ENCODE measurements at places on chromosomes 5 and 9.

DNA sequence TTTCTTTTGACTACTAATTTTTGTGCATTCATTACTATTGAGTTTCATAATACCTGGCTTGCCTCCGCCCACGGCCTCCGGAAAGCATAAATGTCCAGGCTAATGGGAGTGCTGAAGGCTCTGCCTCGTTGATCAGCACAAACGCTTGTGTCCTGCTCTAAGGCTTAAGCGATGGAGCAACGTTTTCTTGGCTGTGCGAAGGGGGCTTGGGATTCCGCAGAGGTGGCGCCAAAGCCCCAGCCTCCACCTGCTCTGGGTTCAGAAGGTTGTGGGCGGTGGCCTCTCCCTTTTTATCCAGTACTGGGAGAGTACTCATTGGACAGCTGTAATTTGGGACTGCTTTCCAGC, 19.7 kb downstream of the ANXA2R start:
- DNase-seq = no peak

DNA sequence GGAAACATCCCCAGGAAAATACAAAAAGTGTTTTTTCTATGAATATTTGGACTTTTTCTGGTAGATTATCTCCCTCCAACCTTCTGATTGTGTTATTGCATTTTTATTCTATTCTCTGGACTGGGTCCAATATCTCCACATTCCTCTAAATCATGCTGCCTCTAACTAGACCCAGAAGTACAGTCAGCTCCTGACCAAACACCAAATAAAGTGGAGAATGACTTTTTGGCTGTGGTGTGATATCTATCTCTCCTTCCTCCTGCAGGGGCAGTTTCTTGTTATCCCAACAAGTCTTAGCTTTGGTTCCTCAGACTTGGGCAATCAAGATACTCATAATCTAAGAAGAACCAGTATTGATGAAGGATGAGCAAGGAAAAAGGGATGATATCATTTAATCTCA, 3.2 kb upstream of the RAI14 start:
- no peak for DNase-seq

DNA sequence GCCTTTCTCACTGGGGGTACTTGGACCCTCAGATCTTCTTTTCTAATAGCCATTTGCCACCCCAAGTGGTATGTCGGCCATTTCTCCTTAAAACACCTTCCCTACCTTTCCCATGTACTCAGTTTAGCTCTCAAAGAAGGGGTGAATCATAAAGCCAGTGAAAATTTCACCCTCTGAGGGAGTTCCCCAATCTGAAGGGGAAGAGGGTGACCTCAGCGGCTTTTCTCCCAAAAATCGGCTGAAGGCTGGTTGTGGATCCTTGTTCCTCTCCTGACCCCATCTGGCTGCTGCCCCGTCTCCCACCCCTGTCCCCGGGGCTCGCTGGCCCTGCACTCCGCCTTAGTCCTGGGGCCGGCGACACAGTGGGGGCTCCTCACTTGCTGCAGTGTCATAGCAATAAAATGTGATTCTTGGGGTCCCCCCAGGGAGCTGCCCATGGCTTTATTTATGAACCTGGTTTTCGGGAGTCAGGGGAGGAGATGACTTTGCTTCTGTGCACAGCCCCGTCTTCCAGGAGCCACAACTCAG, 17.3 kb upstream of the LTC4S start:
- no peak for DNase-seq

GRCh38 chr5:65050826-65051498, 282.2 kb downstream of the CWC27 start:
- DNase-seq = no peak

DNA sequence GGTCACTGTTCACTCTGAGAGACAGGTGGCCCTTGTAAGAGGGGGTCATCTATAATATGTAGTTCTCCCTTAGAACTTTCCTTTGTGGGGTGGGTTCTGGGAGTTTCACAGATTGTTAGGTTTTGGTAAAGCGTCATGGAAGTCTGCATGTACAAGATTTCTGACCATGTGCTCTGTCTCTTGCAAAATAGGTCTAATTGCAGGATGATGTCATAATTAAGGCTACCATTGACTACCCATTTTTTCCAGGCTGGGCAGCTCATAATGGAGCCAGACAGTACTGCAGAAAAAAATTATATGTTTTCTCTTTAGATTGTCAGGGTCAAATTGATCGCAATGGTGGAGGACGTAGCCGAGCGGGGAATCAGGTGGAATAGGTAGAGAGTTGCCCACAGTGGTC, 3.7 kb upstream of the GM2A start:
- no peak for DNase-seq

DNA sequence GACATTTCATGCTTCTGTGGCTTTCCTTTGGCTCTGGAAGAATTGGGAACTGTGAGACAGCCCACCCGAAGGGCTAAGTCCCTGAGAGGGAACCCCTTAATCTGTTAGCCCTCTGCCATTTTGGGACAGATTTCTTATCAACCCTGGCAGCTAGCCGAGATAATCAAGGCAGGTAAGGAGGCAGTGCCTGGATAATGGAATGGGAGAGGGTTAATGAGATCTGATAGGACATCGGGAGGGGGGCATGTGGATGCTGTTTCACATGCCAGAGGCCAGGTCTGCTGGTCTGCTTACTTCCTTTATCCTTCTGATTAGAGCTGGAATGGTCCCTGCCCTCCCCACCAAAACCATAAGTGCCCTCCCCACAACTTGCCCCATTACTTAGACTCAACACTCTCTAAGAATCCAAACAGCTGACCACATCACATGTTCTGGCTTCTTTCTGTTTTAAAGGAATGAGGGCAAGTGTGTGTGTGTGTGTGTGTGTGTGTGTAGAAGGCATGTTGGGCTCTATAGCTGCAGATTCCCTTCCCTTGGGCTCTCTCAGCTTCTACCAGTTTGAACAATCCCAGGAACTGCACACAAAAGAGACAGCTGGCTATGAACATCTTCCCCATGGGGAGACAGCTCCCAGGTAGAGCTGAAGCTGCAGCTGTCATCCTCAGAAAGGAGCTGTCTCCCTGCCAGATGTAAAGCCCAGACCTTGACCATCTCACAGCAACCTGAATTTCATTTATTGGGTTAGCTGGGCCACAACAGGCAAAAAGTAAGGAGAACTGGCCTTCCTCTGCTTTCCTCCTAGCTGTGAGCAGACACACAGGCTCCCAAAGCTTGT, 221.3 kb downstream of the PIK3R1 start:
- DNase-seq = peak; percentile 47

GRCh38 chr5:55418994-55419968, 111.5 kb downstream of the MTREX start:
- DNase-seq = no peak

- no peak for DNase-seq
Measured at GRCh38 chr5:59418808-59419207, 474.7 kb downstream of the PDE4D start.

GRCh38 chr9:95357316-95357715, 39.8 kb upstream of the FANCC start:
- DNase-seq = no peak

GRCh38 chr5:117235786-117236185, 661.2 kb upstream of the SEMA6A start:
- no peak for DNase-seq

All from retina (tissue), 1 donor.